ENCODE measurements at places on chromosomes 7 and 10.

GRCh38 chr7:69739931-69740431, 141.7 kb downstream of the AUTS2 start:
- DNase-seq = no peak

DNA sequence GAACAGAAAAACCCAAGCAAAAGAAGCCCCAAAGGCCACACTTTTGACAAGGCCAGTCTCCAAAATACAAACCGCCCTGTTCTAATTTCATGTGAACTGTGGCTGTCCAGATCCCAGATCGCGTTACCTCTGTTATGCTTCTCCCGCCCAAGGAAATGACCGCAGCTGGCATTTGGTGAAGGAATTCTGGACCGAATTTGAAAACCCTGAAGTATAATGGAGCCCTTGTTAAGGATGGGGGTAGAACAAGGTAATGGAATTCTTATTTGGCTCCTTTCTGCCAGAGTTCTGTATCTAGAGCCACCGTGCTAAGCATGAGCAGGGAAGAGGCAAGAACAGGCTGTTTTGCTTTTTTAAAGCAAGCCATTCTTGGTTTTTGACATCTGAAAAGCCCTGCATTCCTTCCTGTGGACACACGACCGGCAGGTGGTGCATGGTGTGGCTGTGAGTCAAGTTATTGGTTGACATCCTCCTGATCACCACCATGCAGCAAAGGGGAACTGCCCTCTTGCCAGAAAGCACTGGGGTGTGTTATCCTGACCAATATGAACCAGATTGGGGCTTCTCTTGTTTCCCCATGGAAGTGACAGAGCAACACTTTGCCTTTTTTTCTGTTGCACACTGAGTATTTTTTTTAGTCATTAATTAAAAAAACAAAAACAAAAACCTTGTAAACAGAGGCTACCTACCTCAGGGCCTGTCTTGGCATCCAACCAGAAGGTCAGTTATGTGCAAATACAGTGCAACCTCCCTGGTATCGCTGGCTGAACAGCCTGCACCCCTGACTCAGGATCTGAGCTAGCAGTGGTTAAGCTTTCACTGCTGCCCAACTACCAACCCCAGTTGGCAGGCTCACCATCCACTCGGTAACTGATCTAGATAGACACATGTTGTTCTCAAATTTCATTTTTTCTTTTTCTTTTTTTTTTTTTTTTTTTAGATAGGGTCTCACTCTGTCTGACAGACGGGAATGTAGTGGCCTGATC, 14.2 kb downstream of the UCMA start:
- DNase-seq = no peak

GRCh38 chr7:71364551-71364950, 232.6 kb downstream of the GALNT17 start:
- DNase-seq = no peak

DNA sequence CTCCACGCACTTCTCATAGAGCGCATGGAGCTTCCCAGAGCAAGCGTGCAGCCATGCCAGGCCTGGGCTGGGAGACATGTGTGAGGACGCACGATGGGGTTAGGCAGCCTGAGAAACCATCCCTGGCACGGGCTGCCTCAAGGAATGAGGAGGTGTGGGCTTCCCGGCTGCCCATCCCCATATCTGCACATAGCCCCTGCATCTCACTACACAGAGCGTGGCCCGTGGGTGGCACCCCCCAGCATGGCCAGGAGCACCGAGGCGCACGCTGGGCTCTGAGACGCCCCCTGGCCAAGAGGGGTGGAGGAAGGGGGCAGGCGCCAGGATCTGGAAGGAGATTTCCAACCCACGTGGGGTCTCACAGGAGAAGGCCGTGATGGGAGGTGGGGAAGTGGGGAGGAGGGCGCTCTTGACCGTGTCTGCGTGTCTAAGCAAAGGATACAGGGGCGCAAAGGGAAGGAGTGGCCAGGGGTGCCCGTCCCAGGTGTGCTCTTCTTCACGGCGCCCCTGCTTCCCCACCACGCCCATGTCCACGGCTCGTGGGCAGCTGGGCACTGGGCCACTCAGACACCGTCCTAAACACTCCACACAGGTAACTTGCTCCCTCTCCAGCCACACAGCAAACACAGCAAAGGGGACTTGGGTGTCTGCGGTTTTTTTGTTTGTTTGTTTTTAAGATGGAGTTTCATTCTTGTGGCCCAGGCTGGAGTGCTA, 340.5 kb downstream of the PTPRN2 start:
- no peak for DNase-seq

GRCh38 chr10:16944402-16944801, 127.2 kb upstream of the RSU1 start:
- no peak for DNase-seq

DNA sequence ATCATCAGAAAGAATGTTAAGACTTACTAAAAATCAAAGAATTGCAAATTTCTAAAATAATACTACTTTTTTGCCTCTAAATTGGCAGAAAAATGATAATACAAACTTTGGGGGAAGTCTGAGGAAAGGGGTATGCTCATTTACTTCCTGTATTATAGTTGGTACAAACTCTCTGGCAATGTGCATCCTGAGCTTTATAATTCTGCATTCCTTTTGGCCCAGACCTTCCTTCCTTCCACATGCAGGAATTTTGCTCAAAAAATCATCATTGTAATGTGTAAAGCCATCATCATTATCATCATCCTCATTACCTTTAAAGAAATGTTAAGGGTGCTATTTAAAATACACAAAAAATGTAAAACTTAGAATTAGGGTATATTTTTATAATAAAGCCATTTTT, 148.5 kb downstream of the ZNF438 start:
- DNase-seq = no peak

GRCh38 chr10:130398090-130398994, 262.2 kb downstream of the GLRX3 start:
- no peak for DNase-seq

DNA sequence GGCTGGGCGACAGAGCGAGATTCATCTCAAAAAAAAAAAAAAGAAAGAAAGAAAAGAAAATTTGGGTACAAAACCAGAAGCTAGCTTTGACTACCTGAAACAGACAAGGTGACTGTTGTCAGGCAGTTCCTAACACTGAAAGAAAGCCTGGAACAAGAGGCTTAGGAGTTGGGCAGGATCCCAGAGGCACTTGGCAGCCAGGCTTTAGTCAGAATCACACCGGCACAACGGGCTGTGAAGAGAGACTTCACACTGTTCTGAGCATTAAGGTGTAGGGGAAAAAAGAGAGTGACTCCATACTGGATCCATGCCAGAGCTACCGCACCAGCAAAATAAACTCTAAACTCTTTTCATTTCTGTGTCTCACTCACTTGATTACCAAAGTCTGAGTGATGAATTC, 130.8 kb downstream of the ZNF467 start:
- DNase-seq = no peak

GRCh38 chr7:15305002-15305600, 256.7 kb downstream of the AGMO start:
- peak; percentile 41 for DNase-seq

DNA sequence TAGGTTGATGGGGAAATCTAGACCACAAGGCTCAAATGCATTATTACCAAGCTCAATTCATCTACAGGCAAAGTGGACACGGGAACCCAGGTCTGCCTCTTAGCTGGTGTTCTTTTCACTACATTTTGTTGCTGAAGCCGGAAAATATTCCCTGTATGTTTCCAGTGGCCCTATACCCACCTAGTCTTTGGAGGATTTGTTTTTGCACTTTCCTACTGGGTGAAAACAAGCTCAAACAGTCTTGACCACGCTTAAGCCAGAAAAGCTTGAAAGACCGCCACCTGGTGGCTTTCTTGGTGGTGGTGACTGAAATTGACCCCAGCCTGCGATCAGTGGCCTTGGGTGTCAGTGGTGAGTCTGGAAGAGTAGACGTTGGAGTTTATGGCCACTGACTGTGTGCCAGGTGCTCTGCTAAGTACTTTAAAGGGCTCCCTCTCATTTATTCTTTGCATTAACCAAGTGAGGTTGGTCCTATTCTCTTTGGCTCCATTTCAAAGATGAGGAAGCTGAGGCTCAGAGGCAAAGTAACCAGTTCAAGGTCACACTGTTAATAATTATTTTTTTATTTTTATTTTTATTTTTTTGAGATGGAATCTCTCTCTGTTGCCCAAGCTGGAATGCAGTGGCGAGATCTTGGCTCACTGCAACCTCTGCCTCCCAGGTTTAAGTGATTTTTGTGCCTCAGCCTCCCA, 11.1 kb upstream of the CRTAC1 start:
- peak; percentile 56 for DNase-seq

DNA sequence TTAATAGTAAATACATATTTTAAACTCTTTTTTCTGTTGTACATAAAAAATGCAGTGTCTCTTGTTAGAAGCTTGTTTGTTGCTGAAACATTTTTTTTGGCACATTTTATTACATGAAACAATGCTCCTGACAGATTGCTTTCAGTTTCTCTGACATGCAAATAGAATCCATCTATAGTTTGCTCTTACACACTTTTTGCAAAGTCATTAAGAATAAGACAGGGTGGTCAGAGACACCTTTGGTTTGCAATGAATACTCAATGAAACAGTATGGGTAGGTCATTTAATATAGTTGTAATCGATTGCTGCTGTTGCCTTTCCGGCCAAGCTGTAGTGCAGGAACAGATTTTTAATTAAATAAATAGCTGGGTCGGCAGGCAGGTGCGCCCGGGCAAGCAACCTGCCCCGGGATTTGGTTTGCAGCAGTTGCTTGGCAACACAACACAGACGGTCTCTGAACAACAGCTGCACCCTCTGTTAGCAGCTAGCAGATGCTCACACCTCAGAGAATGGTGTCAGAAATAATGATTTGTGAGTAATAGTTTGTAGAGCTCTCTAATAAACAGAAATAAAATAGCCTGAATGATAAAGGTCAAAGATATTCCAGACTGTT, 115.7 kb upstream of the CACNA2D1 start:
- DNase-seq = no peak
